ENCODE measurements at places on chromosomes 6 and 20.

DNA sequence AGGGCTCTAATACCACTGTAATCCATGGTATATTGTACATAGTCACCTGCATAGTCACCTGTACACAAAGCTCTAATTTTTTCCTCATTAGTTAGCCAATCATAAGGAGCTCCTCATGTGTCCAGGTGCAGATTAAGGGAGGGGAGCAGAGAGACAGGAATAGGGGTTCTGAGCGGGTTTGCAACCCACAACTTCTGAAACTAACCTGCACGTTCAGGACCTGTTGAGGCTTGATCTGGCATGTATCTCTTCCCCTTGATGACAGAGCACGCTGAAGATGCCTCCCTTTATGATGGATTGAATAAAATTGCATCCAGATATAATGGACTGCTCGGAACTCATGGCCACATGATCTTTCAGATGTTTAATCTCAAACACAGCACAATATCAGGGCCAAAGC lies 179.4 kb upstream of the PRND start:
- no peak for DNase-seq

DNA sequence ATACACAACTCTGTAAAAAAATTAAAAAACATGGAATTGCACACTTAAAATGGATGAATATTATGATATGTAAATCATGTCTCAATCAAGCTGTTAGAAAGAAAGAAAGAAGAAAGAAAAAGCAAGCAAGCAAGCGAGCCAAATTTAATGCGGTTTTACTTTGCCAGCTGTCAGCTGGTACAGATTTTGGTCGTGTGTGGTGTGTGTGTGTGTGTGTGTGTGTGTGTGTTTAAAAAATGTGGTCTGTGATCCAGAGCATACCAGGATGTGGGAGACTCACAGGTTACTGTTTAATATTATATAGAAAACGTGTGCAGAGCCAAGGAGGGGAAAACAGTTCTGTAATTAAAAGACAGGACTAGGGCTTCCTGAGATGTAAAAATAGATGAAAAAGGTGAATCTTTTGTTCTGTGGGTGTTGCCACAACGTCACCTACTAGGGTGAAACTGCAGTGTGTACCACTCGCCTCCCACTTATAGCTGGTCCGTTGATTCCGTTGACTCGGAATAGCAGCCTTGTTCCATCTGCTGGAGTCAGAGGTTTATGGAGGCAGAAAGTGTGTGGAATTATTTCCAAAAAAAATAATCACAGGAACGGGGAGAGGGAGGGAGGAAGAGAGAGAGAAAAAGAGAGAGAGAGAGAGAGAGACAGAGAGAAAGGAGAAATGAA lies 197.7 kb downstream of the BCAS1 start:
- DNase-seq, result no peak

- no peak for DNase-seq
Measured at GRCh38 chr6:163793011-163793983, 378.8 kb downstream of the QKI start.

DNA sequence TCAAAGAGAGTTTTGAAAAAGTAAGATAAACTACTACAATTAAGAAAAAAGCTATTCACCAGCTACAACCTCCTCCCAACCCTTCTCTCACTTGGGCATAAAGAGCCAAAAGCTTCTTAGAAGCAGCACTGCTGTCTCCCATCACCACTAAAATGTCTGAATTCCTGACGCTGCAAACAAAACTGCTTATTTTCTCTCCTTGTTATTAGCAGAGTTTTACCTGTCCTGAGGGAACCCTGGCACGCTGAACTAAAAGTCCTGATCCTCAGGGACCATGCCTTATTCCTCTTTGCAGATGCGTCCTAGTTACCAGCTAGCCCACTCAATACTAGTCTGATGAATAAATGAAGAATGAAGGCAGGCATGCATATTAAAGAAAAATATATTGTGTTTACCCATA lies 1.1 kb downstream of the HACE1 start:
- DNase-seq, result no peak

DNA sequence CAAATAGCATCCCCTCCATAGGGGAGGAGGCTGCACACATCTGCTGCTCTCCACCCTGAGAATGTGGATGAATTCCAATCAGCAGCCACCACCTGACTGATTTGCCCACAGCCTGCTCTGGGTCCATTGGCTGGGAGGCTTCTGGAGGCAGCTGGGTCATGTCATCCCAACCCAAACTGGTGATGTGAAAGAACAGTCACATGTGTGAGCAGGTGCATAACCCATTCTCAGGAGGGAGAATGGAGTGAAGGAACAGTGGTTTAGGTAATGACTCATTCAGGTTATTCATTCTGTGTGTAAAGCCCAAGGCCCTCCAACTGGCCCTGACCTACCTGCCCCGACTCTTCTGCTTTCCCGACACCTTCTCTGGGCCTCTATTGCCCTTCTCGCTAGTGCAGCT lies 90.9 kb upstream of the GCM1 start:
- DNase-seq, result no peak
